ENCODE measurements at places on chromosomes 1 and 21. TPM values are rescaled to one million over a fixed set of nuclear protein-coding genes. Genes with fewer than 3 reads are reported as not detected.

The KRTAP6-1 gene
- not detected for total RNA-seq

The ATP8B2 gene
- 125 TPM for total RNA-seq

The MYOG gene
- total RNA-seq: not detected

The SPRR2E gene
- not detected for total RNA-seq

The TDRD5 gene
- not detected for total RNA-seq

The RNU1-1 gene
- 2,343 TPM for total RNA-seq

The PEX14 gene
- total RNA-seq: 23.6 TPM

The S100A16 gene
- not detected for total RNA-seq

The CD247 gene
- total RNA-seq: 177 TPM

The LORICRIN gene
- not detected for total RNA-seq

The HES2 gene
- 0.93 TPM for total RNA-seq

The GBP6 gene
- total RNA-seq: 0.36 TPM

The SPRR2G gene
- not detected for total RNA-seq

The TRPM2 gene
- 20.6 TPM for total RNA-seq

The LCE2C gene
- total RNA-seq: not detected

The TCHH gene
- total RNA-seq: 0.07 TPM

The MAP10 gene
- 4.4 TPM for total RNA-seq

The CIART gene
- 1.3 TPM for total RNA-seq

The PPFIA4 gene
- 5.0 TPM for total RNA-seq

The PIGV gene
- total RNA-seq: 16.1 TPM

The DNALI1 gene
- 0.09 TPM for total RNA-seq

The OR14K1 gene
- not detected for total RNA-seq

The IGFN1 gene
- not detected for total RNA-seq

The SRSF10 gene
- 233 TPM for total RNA-seq

The NKAIN1 gene
- not detected for total RNA-seq

The KRTAP19-3 gene
- total RNA-seq: not detected

The FAM3B gene
- not detected for total RNA-seq

The TNFRSF4 gene
- 47.8 TPM for total RNA-seq

The C1QC gene
- not detected for total RNA-seq

The SLC6A9 gene
- 2.6 TPM for total RNA-seq

The DIRAS3 gene
- total RNA-seq: not detected

The CYP4X1 gene
- not detected for total RNA-seq

The DNM3 gene
- 1.5 TPM for total RNA-seq

The ZNF670 gene
- total RNA-seq: 2.0 TPM

The OR6N1 gene
- total RNA-seq: not detected

The KIF26B gene
- total RNA-seq: 0.02 TPM

The HCN3 gene
- total RNA-seq: 2.9 TPM

The TMEM79 gene
- 9.4 TPM for total RNA-seq

The LCE1F gene
- total RNA-seq: not detected

The CLCA1 gene
- total RNA-seq: not detected

The SH3D21 gene
- total RNA-seq: 6.7 TPM

The TMPRSS3 gene
- total RNA-seq: 5.3 TPM

The TARS2 gene
- total RNA-seq: 40.2 TPM
